ENCODE measurements at places on chromosomes 11 and 22.
A peak's percentile ranks its signal among the peaks of the same experiment; 100 is the strongest.

DNA sequence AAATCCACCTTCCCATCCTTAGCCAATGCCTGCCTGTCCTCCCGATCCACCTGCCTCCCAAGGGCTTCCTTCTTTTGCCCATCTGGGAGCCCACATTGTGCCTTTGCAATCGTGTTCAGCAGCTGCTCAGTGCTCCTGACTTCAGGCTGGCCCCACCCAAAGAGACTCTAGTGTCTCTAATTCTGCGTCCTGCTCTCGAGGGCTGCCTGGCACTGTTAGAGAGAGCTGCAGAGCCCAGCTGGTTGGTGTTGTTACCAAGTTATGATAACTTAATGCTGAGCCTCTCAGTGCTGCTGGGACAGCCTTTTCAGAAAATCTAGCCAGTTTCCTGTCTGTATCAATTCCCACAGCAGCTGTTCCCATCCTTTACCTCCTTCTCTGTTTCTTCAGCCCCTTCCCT, 69.1 kb downstream of the MICAL2 start:
- DNase-seq = no peak

GRCh38 chr11:19577976-19578619, 134.5 kb upstream of the NAV2 start:
- DNase-seq = no peak

- no peak for DNase-seq
Measured at GRCh38 chr11:129444274-129444673, 68.6 kb downstream of the BARX2 start.

- peak; percentile 29 for DNase-seq
Measured at GRCh38 chr11:11157185-11157584, 195.9 kb downstream of the CSNK2A3 start.

GRCh38 chr11:58770166-58770565, 38.4 kb upstream of the GLYAT start:
- DNase-seq = no peak

DNA sequence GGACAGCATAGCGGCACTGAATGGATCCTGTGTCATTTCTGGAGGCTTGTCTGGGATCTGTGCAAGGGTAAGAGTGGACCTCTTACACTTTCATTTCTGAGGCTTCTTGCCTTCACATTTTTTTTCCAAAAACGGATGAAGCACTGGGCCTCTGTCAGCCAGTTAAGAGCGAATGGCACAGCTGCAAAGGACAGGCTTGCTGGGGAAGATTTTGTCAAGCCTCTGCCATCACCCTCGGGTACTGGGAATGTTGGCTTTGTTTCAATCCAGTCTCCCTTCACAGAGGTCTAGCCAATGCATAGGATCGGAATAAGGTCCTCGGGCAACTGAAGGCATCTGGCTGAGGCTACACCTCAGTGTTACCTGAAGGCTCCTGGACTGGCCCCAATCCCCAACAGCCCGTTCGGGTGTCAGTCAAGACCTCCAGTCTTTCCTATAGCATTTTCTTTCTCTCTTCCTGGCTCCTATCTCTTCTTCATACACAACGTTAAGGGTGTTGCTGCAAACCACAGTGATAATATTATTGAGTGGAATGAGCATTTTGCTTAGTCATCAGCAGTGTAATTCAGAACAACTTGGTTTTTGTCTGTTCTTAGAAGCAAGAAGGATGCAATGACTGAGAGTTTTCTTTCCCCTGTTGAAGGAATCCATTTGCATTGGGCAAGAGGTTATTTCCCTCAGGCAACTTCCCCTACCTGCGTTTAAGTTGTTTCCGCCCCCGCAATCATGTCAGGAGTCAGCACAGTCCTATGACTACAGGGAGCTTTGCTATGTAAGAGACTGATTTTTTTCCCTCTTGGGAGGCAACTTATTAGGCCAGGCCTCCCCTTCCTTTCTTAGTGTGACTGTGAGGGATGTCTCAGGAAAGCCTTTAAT, 22.8 kb downstream of the NPAT start:
- no peak for DNase-seq

DNA sequence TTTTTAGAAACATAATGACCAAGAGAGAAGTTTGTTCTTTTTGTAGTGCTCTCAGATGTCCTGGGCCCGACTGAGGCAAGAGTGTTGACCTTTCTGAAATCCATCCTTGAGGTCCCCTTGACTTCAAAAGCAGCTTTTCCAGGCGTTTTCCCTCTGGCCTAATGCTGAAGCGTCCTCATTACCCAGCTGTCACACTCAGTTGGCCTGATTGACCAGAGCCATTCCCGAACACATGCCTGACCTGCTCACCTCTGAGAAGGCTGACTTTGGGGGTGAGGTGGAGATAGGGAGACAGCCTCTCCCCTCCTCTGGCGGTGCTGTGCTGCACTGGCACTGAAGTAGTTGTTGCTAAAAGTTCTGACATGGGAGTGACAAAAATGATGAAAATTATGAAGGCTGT, 66.9 kb downstream of the ALX4 start:
- no peak for DNase-seq

DNA sequence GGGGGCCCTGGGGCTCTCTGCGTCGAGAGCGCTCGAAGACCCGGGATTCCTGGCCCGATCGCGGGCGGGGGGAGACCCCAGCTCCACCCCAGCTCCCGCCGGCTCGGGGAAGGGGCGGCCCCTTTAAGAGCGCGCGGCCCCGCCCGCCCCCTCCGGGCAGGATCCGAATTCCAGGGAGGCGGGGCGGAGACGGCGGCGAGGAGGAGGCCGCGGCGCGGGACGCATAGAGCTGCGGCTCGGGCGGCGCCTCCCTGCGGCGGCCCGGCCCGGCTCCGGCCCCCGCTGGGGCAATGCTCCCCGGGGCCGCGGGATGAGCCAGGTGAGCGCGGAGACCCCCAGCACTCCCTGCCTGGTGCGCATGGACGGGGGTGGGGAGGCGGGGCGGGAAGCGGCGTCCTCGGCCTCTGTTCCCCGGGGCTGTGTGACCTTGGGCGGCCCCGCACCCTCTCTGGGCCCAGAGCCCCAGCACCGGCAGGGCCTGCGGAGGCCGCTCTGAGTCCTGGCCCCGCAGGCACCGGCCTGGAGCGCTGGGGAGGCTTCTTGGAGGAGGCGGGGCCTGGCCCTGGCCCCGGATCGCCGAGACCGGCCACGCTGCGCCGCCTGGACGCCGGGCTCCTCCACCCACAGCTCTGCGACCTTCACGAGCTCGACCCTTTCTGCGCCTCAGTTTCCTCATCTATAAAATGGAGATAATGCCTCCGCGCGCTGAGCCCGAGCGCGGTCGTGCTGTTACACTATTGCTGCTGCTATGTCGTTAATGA, 565 bp downstream of the GAS2L1 start:
- DNase-seq = peak; percentile 37

DNA sequence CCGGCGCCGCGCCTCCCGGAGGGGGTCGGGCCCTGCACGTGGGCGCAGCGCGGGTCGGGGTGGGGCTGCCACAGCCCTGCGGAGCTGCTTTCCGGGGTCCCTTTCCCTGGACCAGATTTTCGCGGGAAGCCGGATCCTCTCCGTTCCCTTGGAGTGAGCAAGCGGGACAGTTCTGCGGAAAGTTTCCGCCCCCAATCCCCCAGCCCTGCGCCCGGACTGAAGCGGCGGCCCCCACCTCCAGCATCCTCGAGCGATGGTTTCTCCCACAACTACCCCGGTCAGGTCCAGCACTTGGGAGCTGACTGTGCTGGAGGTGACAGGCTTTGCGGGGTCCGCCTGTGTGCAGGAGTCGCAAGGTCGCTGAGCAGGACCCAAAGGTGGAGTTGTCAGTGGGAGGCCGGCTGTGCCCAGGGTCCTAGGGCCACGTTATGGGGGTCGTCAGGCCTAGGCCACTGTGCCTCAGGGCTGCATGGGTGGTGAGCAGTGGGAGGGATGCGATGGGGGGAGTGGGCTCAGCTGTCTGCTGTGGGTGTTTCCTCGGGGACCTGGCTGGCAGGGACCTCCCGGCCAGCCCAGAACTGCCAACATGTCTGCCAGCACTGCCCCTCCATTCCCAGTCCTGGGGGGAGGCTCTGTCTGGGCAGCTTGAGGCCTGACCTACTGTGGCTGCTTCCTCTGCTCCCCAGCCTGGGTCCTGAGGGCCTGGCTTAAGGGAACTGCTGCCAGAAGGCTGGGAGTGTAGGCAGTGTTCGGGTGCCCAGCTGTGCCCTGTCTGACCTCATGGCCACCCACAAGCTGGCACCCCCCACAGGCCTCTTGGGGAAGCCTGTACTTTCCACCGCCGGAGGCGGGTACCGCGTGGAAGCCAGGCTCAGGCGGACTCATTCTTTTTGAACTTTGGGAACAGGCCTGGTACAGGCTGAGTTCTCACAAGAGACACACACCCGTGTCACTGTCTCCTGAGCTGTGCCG, 726 bp downstream of the ST3GAL4 start:
- DNase-seq = no peak

DNA sequence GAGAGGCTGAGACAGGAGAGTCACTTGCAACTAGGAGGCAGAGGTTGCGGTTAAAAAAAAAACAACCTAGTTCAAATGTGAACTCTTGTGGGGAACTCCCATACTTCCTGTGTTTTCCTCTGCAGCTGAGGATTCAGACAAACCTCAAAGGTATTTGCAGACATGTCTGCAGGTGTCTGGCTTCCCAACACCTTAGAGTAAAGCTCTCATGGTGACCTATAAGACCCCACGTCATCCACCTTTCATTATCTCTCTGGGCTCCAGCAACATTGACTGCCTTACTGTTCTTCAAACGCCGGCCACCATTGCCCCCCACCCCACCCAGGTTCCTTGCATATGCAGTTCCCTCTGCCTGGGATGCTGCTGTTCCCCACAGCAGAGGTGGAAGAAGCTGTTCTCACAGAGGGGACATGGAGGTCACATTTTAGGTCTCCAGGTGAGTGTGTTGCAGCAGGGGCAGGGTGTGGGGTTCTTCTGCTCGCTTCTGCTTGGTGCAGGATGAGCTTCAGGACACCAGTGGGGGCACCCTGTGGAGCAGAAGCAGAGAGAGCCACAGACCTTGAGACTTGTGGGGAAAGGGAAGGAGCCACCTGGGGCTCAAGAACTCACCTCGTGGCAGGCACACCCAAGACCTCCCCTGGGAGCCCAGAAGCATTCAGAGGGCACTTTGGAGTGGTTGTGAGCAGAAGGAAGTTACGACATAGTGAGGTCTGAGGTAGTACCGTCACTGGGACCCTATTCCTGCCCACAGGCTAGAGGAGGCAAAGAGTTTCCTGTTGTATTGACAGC, 203.2 kb downstream of the CSNK2A3 start:
- DNase-seq = peak; percentile 53

- DNase-seq = peak; percentile 83
Measured at GRCh38 chr22:38868886-38869381, 3.1 kb downstream of the CBX6 start.

DNA sequence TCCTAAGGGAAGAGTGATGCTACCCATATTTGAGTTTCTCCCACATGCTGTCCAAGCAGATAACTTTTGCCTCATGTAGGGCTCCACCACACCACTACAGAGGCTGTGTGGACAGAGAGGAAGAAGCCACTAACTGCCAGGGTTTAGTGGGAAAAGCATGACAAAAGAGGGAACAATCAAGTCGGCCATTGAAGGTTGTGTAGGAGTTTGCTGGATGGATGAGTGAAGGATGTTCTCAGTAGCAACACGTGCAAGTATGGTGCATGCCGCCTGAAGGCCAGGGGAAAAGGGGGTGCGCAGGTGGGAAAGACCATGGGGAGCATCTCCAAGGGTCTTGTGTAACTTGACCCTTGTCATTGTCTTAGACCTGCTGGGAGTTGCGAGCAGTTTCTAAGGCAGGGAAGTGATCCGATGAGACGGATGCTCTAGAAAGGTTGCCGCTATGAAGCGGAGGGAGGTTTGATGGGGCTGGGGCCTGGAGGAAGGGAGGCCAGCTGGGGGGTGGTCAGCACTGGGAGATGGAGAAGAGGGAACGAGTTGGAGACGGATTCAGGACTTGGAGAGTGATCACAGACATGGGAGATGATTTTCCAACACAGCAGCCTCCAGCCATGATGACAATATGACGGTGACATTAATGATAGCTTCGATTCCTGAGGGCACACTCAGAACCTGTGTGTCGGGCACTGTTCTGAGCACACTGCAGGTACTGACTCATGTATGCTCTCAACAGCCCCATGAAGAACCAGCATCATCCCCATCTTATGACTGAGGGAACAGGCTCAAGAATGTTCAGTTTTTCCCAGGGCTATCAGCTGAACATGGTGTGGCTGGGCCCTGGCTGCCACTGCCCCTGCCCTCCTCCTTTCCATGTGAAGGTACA, 53.7 kb downstream of the CD6 start:
- DNase-seq = no peak

GRCh38 chr11:102591160-102591718, 33.9 kb downstream of the MMP20 start:
- DNase-seq = no peak

GRCh38 chr22:20437613-20438426, at the start of gene SCARF2:
Gene SCARF2, minus strand, starts transcription at chr22:20437825. Its CDS starts 71 bp downstream, at chr22:20437754.
- peak; percentile 57 for DNase-seq

GRCh38 chr11:130237282-130238006, 77.3 kb downstream of the ZBTB44 start:
- DNase-seq = no peak

DNA sequence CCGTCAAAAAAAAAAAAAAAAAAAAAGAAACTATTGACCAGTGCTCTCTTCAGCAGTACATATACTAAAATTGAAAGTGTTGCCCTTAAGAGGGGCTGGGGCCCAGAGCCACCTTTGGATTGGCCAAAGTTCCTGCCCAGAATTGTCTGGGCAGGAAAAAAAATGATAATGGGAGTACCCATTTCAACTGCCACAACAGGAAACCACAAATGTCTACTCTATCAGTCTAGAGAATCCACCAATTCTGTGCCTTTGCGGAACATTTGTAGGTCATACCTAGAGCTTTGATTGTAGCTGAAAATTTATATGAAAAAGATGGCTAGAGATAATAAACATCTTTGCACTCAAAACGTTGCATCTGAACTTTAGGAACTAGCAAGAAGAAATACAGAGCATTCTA, 69.4 kb downstream of the FAM76B start:
- no peak for DNase-seq

DNA sequence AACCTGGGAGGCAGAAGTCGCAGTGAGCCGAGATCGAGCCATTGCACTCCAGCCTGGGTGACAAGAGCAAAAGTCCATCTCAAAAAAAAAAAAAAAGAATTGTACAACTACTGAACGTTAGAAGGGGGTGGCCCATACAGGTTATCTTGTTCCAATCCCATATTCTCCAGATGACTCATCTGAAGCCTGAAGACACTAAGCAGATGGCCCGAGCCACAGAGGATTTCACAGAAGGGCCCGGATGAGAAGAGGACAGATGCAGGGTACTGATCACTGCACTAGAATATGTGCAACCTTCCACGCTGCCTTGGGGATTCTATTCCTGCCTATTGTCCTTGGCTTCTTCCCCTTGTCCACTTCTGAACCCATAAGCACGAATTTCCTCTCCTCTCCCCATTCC, 70.9 kb upstream of the UBASH3B start:
- no peak for DNase-seq

DNA sequence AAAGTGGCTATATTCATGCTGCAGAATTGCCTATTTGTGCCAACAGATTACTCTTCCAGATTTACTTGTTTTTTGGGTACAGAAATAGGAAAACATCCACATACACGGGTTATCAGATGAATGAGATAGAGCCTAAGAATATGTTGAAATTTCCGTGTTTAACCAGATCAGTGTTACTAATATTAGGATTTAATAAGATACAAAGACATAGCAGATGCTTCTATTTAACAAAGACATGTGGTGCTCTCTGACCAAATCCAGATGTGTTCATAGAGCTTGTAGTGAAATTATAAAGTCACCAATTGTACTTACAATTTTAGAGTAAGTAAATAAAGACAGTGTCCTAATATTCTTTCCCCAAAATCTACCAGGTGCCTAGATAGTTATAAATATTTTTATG, 208.0 kb downstream of the CASP12 start:
- DNase-seq = no peak

GRCh38 chr11:93997741-93998140, 23.4 kb upstream of the HEPHL1 start:
- DNase-seq = no peak

GRCh38 chr22:37497062-37497599, 10.9 kb upstream of the MFNG start:
- no peak for DNase-seq

All from Peyer's patch (tissue), 4 donors.